GM12878 (cell line): ENCODE measurements at places on chromosomes 3 and 15. TPM values are rescaled to one million over a fixed set of nuclear protein-coding genes. Genes with fewer than 3 reads are reported as not detected.

DNA sequence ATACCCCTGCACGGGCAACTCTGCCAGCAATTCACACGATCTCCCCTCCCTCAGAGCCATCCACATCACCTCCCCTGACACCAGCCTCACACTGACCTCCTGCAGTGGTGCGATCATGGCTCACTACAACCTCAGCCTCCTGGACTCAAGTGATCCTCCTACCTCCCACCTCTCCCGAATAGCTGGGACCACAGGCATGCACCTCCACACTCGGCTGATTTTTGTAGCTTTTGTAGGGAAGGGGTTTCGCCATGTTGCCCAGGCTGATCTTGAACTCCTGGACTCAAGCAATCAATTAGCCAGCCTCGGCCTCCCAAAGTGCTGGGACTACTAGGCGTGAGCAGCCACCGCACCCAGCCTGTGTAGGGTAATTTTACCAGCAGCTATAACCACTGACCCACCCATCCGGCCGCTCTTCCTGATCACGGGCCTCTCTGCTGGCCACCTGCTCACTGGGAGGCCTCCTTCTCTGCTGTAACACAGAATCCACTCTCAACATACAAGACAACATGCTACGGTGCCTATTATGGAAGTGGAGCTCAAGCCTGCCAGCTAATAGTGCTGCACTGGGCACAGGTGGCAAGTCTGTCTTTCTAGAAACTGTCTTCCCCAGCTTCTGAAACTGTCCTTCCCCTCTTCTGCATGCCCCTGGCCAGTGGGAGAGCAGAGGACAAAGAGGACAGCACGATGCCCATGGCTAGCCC, 4.6 kb downstream of the GP9 start:
- no peak overlapping the region for H3K4me3 ChIP-seq
- H3K27me3 ChIP-seq = no peaks in the 10 kb centered on the region; the same call in none of the 2 replicates
- no peaks in the 10 kb centered on the region for H3K4me1 ChIP-seq

GRCh38 chr3:49295489-49296058, 18.5 kb upstream of the C3orf62 start:
- no peak overlapping the region for H3K4me3 ChIP-seq
- H3K27me3 ChIP-seq = no peaks in the 10 kb centered on the region
- no peak overlapping the region for H3K27ac ChIP-seq
- no peaks in the 10 kb centered on the region; the same call in 1 of the 2 replicates for H3K4me1 ChIP-seq
- no peak for DNase-seq

- H3K27ac ChIP-seq = no peak overlapping the region
- H3K27me3 ChIP-seq = peaks cover under 1% of the 10 kb centered on the region; the same call in 1 of the 2 replicates
- DNase-seq = no peak
- H3K4me1 ChIP-seq = no peaks in the 10 kb centered on the region
These were observed 19.9 kb downstream of the NOX5 start for GRCh38 chr15:69034352-69034751.

- H3K36me3 ChIP-seq = no peaks in the 10 kb centered on the region
- DNase-seq = peak; percentile 63
- peak within 1 kb of the TSS; percentile 87 for H3K27ac ChIP-seq
- peaks cover 29% of the 10 kb centered on the region for H3K4me1 ChIP-seq
- no peaks in the 10 kb centered on the region for H3K27me3 ChIP-seq
These were observed at the start of gene SLC9A9 for GRCh38 chr3:143847787-143848631. TSS of gene SLC9A9 (minus strand) at chr3:143848468. CDS start at chr3:143848322, 146 bp downstream.

- no peak overlapping the region for H3K4me3 ChIP-seq
- no peak for DNase-seq
- H3K4me1 ChIP-seq = peaks cover 27% of the 10 kb centered on the region
- no peaks in the 10 kb centered on the region for H3K27me3 ChIP-seq
- H3K27ac ChIP-seq = 0 out of 2 replicates have a peak overlapping the region, but pooled peaks have one; percentile 4
- no peaks in the 10 kb centered on the region for H3K36me3 ChIP-seq
These were observed 361.0 kb downstream of the SHQ1 start for GRCh38 chr3:72487078-72487765.

- H3K4me1 ChIP-seq = peaks cover 15% of the 10 kb centered on the region
- no peak for DNase-seq
- peak overlapping the region; percentile 54 for H3K27ac ChIP-seq
- peak overlapping the region; percentile 55 for H3K4me3 ChIP-seq
- H3K36me3 ChIP-seq = no peaks in the 10 kb centered on the region
These were observed 5.9 kb upstream of the ADGRG7 start for GRCh38 chr3:100603469-100603868.

GRCh38 chr3:89212619-89213018, 105.2 kb downstream of the EPHA3 start:
- H3K36me3 ChIP-seq = no peaks in the 10 kb centered on the region
- H3K4me3 ChIP-seq = no peak overlapping the region
- H3K27me3 ChIP-seq = no peaks in the 10 kb centered on the region
- no peak for DNase-seq
- no peaks in the 10 kb centered on the region for H3K4me1 ChIP-seq
- no peak overlapping the region for H3K27ac ChIP-seq

The A4GNT gene
- total RNA-seq = not detected in 2 replicates

- no peak overlapping the region for H3K4me3 ChIP-seq
- H3K27me3 ChIP-seq = no peaks in the 10 kb centered on the region
- peak overlapping the region; percentile 67 for H3K27ac ChIP-seq
These were observed 175.0 kb downstream of the CFAP20DC start for GRCh38 chr3:58874795-58875194.

DNA sequence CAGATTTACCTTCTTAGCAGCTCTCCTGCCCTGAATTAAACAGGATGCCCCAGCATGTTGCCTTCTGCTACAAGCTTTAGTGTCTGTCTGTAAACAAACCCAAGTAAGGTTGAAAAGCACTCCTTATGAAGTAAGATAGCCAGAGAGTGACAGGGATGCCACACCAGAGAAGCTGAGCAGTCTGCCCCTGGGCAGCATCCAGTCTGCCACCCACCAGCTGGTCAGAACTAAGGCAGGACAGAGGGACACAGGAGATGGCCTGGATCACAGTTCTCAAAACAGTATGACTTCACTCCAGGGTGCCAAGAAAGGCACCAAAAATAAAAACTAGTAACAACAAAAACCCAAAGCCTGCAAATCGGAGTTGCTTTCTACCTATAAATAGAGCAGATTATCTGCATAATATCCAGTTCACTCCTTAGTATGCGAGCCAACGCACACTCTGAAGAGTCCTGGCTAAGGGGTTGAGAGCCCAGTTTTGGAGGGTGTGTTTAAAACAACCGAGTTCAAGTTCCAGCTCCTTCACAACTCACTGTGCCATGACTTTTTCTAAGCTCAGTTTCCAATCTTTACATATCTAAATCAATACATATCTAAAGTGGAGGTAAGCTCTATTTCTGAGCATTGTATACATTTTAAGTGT, 198.9 kb downstream of the KCNMB2 start:
- no peaks in the 10 kb centered on the region for H3K4me1 ChIP-seq
- H3K27me3 ChIP-seq = no peaks in the 10 kb centered on the region
- H3K4me3 ChIP-seq = no peak overlapping the region
- H3K27ac ChIP-seq = no peak overlapping the region
- no peaks in the 10 kb centered on the region for H3K36me3 ChIP-seq
- no peak for DNase-seq

DNA sequence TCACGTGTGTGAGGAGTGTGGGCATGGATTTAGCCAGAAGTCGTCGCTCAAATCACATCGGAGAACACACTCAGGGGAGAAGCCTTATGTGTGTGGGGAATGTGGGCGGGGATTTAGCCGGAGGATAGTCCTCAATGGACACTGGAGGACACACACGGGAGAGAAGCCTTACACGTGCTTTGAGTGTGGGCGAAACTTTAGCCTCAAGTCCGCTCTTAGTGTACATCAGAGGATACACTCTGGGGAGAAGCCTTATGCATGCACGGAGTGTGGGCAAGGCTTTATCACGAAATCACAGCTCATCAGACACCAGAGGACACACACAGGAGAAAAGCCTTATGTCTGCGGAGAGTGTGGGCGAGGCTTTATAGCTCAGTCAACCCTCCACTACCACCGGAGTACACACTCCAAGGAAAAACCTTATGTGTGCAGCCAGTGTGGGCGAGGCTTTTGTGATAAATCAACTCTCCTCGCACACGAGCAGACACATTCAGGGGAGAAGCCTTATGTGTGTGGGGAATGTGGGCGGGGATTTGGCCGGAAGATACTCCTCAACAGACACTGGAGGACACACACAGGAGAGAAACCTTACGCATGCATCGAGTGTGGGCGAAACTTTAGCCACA, 28.1 kb downstream of the ZNF589 start:
- H3K4me1 ChIP-seq = no peaks in the 10 kb centered on the region
- H3K27me3 ChIP-seq = no peaks in the 10 kb centered on the region
- DNase-seq = no peak
- peaks cover 27% of the 10 kb centered on the region for H3K36me3 ChIP-seq
- H3K4me3 ChIP-seq = no peak overlapping the region

- peak overlapping the region; percentile 96 for H3K27ac ChIP-seq
- peaks cover 4% of the 10 kb centered on the region; the same call in 1 of the 2 replicates for H3K36me3 ChIP-seq
These were observed 1.6 kb downstream of the SERP1 start for GRCh38 chr3:150544726-150545125.

DNA sequence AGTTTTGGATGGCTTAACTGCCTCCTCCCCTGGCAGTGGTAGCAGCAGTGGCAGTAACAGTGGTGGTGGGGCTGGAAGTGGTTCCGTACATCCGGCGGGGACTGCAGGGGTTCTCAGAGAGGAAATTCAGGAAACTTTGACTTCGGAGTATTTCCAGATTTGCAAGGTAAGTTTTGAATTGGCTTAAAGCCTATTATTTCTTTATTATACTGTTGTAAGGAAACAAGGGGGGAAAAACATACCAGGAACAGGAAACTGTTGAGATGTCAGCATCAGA, 1.5 kb downstream of the STXBP5L start:
- H3K4me3 ChIP-seq = no peak overlapping the region
- no peaks in the 10 kb centered on the region for H3K36me3 ChIP-seq
- H3K27ac ChIP-seq = no peak overlapping the region
- DNase-seq = no peak
- H3K27me3 ChIP-seq = peaks cover 3% of the 10 kb centered on the region; the same call in 1 of the 2 replicates
- H3K4me1 ChIP-seq = no peaks in the 10 kb centered on the region

DNA sequence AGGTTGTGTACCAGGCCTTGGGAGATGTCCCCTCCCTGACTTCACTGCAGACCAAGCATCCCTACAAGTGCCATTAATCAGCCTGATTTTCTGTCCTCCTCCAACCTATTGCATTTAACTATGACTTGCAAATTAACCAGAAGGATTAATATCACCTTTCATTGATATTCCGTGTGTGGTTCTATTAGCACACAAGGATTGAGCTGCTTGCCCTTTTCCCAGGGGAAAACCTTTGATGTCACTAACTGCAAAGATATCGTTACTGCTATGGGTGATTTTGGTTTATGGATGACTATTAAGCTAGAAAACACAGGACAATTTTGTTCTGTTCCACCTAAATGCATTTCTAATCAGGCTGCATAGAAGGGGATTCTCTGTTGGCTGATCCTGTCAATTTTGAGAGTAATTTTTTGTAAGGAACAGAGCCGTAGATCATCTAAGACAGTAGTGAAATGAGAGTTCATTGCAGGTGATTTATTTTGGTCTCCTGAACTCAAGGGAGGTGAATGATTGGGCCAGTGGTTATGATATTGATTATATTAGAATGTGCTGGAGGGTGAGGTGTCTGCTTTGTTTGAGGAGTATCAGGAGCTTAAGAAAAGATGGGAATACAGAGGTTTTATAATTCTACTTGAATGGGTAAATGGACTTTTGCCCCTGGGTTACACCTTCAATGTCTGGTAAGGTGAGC, 177.5 kb upstream of the SNTN start:
- no peak for DNase-seq
- H3K27ac ChIP-seq = no peak overlapping the region
- no peaks in the 10 kb centered on the region for H3K36me3 ChIP-seq
- H3K27me3 ChIP-seq = no peaks in the 10 kb centered on the region
- H3K4me3 ChIP-seq = no peak overlapping the region

The HERC2 gene
- total RNA-seq = 39.0 and 39.8 TPM in 2 replicates

DNA sequence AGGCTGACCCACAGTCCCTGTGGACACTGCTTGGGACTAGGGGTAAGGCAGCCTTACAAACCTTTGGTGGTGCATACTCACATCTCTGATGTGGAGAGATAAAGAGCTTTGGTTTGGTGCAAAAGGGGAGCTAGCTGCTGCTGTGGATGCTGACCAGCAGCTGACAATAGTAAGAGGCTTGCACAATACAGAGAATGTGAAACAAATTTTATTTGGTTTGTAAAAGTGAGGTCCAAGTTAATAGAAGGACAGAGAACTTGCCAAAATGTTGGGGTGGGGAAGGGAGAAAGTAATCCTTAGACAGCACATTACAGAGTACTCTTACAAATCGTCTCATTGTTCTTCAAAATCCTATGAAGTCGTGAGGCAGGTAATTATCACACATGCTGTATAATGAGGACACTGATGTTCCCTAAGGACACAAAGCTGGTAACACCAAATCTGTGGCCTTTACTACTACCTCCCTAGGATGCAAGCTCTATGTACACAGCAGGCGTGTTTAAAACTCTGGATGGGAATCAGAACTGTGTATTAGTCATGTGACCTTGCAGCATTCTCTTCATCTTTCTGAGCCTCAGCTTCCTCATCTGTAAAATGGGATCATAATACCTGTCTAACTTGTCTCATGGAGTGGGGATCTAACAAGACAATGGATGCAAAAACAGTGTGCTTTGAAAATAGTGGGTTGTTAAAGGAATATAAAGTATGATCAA, 21.6 kb downstream of the ARHGAP31 start:
- no peaks in the 10 kb centered on the region; the same call in 1 of the 2 replicates for H3K4me1 ChIP-seq
- H3K4me3 ChIP-seq = no peak overlapping the region
- no peaks in the 10 kb centered on the region for H3K27me3 ChIP-seq
- DNase-seq = no peak
- H3K36me3 ChIP-seq = peaks cover 2% of the 10 kb centered on the region

The DNASE1L3 gene
- 3.7 and 4.4 TPM in 2 replicates for total RNA-seq

DNA sequence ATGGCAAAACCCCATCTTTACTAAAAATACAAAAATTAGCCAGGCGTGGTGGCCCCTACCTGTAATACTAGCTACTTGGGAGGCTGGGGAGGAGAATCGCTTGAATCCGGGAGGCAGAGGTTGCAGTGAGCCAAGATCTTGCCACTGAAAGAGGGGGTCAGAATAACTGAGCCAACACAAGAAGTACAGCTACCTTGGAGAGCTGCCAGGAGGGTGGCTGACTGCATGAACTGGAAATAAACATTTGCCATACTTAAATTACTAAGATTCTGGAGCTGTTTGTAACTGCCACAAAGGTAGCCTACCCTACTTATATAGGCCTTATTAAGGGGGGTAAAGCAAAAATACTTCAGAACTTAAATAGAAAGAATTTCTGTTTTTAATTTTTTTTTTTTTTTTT, 15.4 kb upstream of the PIK3CB start:
- no peak for DNase-seq
- no peak overlapping the region for H3K27ac ChIP-seq
- H3K36me3 ChIP-seq = no peaks in the 10 kb centered on the region
- H3K27me3 ChIP-seq = no peaks in the 10 kb centered on the region

The WDR93 gene
- not detected in 2 replicates for total RNA-seq

DNA sequence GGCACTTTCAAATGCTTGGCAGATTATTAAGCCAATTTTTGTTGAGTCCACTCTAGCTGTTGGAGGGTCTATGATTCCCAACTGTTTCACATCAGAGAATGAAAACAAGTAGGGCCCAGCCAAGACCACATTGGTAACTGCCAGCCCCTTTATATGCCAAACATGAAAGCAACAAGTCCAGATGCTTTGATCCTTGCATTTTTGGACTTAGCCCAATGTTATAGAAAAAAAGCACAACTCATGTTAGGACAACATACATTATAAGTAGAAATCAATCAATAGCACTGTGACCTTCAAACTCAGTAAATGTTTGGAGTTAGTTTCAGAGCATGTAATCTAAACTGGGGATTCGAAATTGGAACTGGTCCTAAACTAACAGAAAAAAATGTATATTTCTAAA, 674.7 kb downstream of the MECOM start:
- no peaks in the 10 kb centered on the region for H3K4me1 ChIP-seq
- no peak for DNase-seq
- no peaks in the 10 kb centered on the region for H3K27me3 ChIP-seq

The CD200 gene
- 27.8 and 29.2 TPM in 2 replicates for total RNA-seq
